ENCODE measurements at places on chromosomes 16 and 17.

- DNase-seq: no peak
Observed at GRCh38 chr16:57061084-57061905, 31.1 kb upstream of the CPNE2 start.

DNA sequence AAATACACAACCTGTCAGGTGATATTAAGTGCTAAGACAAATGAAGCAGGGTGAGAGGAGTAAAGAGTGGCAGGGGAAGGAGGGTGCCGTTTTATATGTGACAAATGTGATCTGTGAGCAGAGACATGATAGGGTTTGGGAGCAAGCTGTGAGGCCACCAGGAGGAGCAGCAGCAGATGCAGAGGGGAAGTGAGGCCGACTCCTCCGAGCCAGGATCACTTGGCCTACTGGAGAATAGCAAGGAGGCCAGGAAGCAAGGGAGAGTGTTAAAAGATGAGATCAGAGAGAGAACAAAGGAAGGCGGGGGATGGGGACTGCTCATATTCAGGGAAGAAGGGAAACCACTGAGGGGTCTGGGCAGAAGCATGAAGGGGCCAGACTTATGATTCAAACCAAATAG lies 129.4 kb downstream of the TANGO6 start:
- no peak for DNase-seq

GRCh38 chr16:66485376-66485775 lies 58.3 kb downstream of the BEAN1 start:
- DNase-seq: no peak

DNA sequence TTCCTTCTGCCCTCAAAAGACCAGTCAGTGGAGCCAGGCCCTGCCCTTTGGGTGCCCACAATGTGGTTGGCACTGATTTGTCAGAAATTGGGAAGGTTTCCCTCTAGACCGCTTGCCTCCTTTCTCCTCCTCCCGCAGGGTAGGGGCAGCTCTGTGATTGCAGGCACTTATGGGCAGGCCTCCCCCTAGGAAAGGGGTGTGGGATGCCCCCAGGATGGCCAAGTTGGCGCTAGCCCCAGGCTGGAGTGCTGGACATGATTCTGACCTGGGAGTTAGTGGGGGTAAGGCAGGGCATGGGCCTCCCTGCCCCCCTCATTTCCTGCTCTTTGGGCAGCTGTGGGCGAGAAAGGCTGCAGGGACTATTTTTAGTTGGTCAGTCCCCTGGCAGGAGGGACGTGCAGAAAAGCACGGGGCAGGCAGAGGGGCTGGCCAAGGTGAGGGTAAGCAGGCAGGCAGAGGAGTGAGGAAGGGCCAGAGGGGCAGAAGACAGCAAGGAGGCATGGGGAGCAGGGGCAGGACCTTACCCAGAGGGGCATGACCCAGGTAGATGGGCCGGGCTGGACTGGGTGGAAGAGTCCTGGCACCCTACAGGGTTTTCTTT lies 3.3 kb downstream of the RARA start:
- DNase-seq: no peak

DNA sequence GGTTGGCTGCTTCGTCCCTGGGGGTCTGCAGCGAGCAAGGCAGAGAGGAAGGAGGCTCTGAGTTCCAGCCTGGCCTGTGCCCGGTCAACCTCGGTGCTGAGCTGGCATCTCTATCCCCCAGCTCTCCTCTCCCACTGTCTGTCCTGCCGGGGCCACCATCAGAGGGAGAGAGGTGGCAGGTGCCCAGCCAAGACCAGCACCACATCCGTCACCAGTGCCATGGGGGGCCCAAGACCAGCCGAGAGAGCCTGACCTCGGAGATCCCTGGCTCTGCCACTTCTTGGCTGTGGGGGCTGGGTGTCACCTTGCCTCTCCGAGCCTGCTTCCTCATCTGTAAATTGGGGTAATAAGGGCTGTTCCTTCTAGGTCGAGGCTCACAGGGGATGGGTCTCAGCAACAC lies 560 bp upstream of the P2RX1 start:
- no peak for DNase-seq

DNA sequence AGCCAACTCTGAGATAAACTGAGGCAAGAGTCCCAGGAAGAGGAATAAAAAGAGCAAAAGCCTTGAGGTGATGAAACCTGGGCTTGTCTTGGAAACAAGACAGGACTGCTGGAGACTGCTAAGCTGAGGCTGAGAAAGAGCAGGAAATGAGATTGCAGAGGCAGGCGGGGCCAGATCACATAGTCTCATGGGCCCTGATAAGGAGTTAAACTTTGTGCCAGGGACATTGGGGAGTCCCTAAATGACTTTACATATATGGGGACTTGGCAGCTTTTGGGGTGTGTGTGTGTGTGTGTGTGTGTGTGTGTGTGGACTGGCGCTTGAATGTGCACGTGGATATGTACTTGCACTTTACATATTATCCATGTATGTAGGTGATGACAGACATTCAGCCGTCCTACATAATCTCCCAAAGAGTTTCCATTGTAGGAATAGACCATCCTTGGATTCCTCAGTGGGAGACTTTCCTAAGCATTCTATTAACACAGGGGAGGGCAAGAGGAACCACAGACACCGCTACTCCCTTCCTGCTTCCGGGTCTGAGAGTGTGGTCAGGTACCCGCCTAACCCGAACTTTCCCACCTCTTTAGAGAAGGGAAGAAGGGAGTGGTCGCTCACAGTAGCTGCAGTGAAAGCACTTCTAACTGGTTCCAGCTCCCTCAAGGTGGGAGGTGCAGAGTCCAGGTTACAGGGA lies 123.1 kb downstream of the LYRM1 start:
- DNase-seq: no peak

DNA sequence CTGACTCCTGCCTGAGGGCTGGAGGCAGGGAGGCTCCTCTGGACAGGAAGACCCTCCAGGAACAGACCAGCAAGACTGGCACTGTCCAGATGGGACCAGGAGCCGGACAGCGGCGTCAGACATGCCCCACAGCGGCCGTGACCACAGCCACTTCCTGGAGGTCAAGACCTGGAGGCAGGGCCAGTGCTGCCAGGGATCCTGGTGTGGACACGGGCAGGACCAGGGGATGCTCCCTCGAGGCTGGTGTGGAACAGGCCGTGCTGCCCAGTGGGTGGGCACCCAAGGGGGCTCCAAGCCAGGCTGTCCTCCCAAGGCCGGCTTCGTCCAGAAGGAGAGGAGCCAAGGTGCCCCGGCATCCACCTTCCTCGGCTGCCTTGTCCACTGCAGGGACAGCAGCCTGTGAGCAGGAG lies 4.5 kb upstream of the CCDC57 start:
- no peak for DNase-seq

DNA sequence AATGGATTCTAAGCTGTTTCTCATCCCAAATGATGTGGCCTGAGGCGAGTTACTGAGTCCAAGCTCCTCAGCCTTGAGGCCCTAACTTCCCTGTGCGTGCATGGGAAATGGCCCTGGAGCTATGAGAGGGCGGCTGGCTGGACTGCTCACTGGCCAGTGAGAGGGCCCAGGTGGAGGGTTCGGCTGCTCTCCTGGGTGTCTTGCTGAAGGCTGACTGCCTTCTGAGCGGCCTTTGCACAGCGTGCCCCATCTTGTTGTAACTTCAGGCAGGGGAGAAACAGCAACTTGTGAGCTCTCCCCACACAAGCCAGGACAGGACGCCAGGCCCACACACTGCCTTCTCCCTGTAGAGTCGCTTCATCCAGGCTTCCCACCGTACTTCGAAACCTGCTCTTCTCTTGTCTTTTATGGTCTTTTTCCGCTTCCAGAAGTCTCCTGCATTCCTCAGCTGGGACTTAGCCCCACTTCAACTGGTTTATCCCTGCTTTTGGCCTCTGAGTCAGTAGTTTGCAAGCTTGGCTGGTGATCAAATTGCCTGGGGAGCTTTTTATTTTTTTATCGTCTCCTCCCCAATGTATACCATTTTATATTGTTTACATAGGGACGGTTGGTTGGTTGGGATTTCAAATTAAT lies 13.3 kb downstream of the CDH3 start:
- no peak for DNase-seq

- DNase-seq: no peak
Observed at GRCh38 chr17:17711641-17712162, 30.4 kb downstream of the RAI1 start.

- DNase-seq: no peak
Observed at GRCh38 chr17:27778183-27778582, 22.1 kb downstream of the NOS2 start.

GRCh38 chr16:17224879-17225281 lies 245.9 kb downstream of the XYLT1 start:
- DNase-seq: no peak

DNA sequence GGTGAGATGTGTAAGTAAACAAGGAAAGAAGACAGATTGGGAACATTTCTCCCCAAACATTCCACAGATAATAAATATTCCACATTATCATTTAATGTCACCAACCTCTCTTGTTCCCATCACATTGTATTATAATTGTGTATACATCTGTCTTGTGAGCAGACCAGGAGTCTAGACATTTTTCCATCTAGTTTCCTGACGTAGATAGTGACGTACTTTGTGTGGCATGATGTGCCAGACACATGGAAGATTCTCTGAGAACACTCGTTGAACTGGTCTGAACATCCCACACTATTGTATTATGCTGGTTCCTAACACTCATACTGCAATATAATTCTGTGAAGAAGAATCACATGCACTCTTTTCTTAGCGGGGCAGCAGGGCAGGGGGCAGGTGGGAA lies 34.0 kb downstream of the WSB1 start:
- no peak for DNase-seq

DNA sequence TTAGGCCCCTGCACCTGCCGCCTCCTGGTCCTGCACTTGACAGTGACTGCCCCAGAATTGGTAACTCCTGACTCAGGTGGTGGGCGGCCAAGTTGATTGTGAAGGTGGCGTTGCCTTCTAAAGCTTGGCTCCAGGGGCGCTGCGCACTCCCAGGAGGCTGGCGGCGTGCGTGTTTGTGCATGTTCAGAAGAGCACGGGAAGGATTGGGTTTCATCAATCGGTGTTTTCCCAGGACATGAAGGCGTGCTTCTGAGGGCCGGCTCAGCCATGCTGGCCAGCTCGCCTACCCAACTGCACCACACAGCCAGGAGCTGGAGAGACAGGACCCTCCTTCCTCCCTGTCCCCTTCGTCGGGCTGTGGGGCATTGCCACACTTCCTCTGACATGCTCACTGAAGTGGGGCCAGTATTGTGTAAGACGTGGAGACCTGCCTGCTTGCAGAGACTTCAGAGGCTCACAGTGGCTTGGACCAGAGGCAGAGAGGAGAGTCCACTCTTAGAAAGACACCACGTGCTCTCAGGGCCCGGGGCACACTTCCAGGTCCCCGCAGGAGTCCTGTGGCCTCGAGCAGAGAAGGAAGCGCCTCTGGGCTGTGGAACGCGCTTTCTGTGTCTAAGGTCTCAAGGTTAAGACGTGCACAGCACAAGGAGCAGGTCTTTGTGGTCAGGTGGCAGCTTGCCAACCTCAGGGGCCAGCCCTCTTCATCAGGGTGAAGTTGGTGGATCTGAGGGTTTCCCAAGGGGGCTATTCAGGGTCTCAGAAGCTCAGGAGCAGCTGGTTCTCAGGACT lies 2.8 kb downstream of the RAB40C start:
- no peak for DNase-seq

DNA sequence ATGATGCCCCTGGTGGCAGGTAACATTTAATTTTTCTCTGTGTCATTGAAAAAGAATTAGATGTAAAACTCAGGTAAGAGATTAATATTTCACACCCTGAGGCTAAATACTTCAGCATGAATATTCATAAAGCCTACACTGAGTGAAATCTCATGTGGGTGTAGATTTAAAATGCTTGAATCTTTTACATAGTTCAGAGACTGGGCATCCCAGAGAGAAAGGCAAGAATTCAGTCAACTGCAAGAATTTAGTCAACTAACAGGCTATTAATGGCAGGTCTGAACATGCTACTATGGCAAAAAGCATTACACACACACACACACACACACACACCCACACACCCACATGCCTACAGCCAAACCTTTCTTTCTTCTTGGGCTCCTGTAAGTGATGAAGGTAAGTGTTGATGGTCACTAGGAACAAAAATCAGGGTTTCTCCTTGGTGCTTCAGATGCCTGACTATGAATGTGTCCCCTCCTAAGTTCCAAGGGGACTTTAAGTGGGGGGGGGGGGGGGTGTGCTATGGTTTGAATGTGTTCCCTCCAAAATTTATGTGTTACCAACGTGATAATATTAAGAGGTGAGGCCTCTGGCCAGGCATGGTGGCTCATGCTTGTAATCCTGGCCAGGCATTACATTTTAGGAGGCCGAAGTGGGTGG lies 63.7 kb upstream of the PSMD7 start:
- DNase-seq: no peak

DNA sequence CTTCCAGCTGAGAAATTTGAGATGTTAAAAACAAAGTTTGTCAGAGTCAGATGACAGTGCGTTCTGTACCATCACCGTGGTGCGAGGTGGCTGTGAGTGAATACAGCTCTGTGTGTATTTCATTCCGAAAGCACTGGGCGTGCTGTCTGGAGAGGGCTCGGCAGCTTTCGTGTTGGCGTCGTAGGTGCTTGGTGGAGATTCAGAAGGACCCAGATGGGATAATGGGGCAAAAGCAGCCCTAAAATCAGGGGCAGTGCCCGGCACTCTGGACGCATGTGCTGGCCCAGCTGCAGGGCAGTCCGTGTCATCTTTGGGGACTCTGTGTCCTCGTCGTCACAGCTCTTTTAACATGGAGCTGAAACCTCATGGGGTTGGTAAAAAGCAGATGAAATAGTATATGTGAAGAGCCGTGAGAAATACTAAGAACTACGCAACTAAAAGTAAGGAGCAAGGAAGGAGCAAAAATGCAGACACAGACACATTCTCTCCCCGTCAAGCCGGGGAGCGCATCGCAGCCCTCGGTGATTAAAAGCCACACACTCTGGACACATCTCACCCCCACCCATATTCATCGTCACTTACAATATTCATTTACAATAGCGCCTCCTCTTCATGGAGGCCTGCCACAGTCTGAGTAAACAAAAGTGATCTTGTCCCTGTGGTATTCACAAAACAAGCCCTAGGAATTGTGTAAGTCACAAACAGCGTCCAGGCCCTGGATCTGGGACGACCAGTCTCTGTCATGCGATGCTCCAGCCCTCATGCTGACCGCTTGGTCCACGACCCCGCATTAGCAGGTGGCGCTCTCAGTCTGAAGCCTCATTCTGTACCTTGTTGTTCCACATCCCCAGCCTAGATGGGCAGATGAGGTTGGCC lies 206.7 kb downstream of the RPTOR start:
- no peak for DNase-seq

DNA sequence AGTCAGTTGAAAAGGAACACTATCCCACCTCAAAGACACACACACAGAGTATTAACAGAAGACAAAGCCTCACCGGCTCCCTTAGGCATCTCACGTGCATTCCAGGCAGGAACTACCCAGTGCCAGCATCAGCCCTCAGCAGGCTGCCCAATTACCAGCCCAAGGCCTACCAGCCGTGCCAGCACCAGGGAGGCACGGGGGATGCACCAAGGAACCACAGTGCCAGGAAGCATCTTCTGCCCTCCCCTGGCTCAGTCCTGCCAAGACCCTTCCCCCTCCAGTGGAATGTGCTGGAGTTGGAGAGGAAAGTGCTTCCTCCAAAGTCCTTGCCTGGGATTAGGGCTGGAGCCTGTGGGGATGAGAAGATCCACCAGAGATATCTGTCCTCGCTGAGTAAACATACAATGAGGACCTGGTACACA lies 11.0 kb upstream of the KRT19 start:
- DNase-seq: no peak

GRCh38 chr16:87484487-87485331 lies 8.1 kb downstream of the ZCCHC14 start:
- DNase-seq: no peak
